ENCODE measurements at places on chromosomes 2 and 18.
A peak's percentile ranks its signal among the peaks of the same experiment; 100 is the strongest.

- no peak for DNase-seq
These were observed 101.5 kb upstream of the SETBP1 start for GRCh38 chr18:44579028-44579702.

GRCh38 chr18:63591725-63592124, 4.6 kb downstream of the SERPINB13 start:
- DNase-seq: no peak

GRCh38 chr2:28298406-28298805, 94.3 kb upstream of the FOSL2 start:
- DNase-seq: no peak

DNA sequence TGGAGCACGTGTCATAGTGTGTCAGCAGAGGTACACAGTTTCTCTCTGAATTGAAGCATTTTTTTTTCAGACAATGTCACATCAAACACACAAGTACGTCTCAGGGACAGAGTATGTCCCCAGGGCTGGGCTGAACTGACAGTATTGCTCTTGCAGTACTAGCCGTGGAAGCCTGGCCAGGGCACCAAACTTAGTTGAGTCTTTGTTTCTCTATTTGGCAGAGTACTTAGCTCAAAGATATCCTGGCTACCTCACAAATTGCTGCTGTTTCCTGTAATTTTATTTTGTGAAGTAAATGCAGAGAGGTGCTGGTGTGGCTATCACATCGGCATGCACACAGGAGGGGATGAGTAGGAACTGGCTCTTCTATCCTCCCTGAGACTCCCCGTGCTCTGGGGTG, 691.6 kb upstream of the HS6ST1 start:
- no peak for DNase-seq

DNA sequence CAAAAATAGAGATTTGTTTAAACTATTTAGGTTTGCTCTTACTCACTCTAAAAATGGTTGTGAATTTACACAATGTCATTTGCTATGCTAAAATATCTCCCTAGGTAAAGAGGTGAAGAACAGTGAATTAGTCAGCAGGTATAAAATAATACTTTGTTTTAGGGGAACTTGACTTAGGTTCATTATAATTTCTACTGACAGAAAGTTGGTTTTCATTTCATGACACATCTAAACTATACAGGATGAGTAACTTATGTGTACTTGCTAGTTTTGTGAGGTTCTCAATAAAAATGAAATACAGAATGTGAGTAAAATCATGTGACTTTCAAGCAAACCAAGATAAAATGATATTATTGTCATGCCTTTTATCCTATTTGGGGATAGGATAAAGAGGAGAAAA, 66.0 kb downstream of the DIS3L2 start:
- no peak for DNase-seq

- DNase-seq: no peak
These were observed 137.5 kb downstream of the COMMD1 start for GRCh38 chr2:62042944-62043343.

DNA sequence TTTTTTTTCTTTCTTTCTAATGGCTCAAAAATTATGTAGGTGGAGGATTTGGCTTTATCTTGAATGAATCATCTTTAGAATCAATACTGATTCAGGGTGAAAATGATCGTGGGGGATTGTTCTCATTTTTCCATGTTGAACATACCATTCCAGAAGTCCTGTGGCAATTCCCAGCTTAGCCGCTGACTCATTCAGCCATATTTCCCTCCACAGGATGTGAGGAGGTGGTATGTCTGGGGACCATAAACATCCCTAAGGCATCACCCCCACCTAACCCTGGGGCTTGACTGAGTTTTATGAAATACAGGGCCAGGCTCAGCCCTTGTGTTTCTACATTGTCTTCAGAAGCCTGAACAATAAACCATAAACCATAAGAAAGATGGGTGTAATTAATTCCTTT, 92.7 kb upstream of the FN1 start:
- DNase-seq: peak; percentile 88

DNA sequence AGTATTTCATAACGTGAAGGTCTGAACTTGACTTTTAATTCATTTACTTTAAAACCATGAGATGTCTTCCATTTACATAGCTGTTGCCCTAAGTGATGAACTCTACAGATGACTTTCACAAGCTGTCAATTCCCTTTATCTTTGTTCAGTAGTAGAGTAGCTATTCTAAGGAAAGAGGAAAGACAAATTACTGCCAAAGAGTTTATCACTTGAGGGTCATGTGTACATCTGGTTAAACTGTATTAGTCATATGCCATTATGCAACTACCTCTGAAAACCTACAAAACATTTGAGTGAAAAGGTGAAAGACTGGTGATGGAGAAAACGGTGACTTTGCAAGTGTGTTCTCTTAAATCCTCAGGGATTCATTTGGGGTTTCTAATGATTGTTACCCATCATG, 763.9 kb downstream of the TMEM182 start:
- no peak for DNase-seq

- DNase-seq: peak; percentile 63
These were observed 1.2 kb downstream of the GLS start for GRCh38 chr2:190881598-190882410.

DNA sequence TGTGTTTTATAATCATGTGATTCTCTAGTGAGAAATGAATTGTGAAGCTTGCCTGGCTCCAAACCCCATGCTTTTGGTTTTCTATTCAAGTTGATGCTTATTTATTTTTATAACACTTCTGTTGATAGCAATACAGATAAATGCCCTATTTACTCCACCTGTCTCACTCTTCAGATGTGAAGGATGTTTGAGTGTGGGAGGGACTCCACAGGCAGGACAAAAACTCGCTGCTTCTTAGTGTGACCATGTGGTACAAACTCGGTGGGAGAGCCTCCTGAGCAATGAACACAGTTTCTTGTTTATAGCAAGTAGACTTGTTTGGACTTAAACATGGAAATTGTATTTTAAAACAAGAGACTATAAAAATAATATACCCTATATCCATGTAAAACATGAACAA, 219.7 kb downstream of the GULP1 start:
- no peak for DNase-seq

DNA sequence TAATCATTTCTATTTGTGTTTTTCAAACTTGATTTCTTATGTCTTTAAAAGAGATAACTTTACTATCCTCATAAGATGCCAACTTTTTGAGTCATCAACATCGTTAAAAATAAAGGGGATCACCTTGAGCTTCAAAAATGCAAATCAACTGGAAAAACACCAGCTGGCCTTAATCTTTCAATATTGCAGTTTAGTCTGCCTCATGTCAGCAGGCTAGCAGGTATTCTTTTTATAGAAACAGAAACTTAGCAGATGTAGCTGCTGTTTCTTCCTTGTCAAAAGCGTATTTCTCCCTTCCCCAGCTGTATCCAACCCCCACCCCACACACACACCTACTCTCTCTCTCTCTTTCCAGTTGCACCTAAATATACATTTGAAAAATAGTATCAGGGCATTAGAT, 154.1 kb upstream of the ZNF804A start:
- DNase-seq: no peak

DNA sequence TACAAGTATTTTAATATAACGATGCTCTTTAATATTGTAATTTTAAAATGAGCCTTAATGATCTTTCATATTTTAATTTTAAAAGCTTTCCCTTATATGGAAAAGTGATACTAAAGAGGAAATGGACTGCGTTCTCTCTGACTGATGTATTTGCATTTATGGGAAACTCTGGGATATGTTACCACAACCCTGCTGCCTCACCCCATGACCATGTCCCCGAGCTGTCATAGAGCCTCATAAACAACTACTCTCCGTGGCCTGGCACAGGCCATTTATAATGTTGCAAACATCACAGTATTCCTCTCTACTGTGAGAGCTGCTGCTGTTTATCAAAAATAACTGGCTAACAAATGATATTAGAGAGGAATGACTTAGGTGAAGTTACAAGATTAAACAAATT, 75.8 kb upstream of the SEC11C start:
- no peak for DNase-seq

DNA sequence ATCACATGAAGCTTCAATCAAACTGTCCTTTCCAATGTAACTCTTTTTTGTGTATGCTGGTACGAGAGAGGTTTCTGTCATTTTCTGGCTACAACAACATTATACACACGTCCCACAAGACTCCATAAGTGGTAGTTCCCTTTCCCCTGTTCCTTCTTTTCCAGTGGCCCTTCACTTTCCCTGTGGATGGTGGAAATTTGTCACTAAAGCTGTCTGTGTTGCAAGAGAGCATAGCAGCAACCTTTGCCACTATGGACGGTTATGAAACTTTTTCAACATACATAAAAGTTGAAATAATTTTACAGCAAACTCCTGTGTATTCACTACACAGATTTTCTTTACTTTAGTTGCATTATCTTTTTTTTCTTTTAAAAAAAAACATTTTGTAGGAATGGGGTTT, 18.7 kb downstream of the DBI start:
- no peak for DNase-seq

DNA sequence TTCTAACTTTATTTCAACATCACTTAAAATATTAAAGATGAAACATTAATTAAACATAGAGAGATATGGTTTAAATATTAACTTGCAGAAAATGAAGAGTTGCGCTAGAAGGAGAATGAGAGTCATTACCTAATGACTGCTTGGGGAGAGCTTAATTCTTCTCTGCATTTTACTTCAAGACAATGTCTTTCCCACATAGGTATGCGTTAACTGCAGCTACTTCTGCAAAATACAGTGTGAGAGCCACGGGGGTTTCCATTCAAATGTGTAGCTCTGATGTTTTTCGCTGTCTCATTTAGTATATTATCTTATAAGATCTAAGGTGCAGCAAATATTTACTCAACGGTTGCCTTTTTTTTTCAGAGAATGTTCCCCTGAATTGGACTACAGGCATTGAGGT, 126.7 kb downstream of the TMX3 start:
- no peak for DNase-seq

DNA sequence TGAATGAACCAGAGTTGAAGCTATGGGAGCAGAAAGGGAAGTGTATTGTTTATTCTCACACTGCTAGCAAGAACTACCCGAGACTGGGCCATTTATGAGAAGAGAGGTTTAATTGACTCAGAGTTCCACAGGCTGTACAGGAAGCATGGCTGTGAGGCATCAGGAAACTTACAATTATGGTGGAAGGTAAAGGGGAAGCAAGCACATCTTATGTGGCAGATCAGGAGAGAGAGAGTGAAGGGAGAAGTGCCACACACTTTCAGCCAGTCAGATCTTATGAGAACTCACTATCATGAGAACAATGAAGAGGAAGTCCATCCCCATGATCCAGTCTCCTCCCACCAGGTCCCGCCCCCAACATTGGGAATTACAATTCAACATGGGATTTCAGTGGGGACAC, 383.2 kb upstream of the SLC14A2 start:
- DNase-seq: no peak

GRCh38 chr2:190947711-190948251, 66.2 kb downstream of the STAT1 start:
- peak; percentile 25 for DNase-seq

GRCh38 chr2:3489764-3490115, 29.6 kb downstream of the ADI1 start:
- DNase-seq: no peak

DNA sequence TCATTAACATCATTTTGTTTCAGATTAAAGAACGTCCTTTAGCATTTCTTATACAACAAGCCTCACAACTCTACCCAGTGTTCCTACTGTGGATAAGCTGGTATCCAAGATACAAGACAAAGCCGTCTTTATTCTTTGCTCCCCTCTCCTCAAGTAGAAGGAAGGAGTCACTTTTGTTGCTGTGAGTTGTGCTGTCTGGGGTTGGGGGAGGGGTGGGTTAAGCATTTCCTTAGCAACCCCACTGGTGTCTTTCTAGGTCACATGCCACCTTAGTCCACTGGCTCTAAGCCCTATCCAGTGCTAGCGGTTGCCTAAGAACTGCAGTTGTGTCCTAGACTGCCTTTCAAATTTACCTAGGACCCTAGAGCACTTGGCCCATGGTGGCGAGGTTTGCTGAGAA, 155.6 kb upstream of the PIEZO2 start:
- DNase-seq: no peak

DNA sequence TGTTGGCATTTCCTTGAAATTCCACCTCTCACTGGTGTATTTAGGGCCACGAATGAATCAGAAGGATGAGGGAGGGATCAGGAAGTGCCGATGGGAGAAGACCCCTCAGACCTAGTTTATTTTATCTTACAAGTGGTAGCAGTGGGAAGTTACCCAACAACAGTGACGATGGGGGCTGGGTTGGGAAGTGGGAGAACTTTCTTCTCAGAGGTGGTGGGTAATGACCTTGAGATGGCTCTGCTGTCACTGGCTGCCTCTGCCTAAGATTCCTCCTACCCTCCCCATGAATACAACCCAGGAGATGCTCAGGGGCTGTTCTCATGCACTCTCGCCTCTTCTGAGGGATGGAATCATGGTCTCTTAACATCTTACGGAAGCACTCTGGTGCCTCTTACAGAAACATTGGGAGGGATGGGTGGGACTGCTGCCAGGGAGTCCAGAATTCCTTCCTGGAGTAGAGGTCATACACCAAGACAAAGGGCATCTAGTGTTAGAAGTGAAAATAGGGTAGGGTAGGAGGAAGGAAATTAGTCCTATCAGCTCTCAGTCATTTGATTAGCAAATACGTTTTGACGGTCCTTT, 58.5 kb upstream of the TXNDC2 start:
- no peak for DNase-seq

- DNase-seq: no peak
These were observed 74.8 kb downstream of the MAP2 start for GRCh38 chr2:209498614-209499013.

- no peak for DNase-seq
These were observed 1244.7 kb upstream of the ZEB2 start for GRCh38 chr2:145764631-145765030.

DNA sequence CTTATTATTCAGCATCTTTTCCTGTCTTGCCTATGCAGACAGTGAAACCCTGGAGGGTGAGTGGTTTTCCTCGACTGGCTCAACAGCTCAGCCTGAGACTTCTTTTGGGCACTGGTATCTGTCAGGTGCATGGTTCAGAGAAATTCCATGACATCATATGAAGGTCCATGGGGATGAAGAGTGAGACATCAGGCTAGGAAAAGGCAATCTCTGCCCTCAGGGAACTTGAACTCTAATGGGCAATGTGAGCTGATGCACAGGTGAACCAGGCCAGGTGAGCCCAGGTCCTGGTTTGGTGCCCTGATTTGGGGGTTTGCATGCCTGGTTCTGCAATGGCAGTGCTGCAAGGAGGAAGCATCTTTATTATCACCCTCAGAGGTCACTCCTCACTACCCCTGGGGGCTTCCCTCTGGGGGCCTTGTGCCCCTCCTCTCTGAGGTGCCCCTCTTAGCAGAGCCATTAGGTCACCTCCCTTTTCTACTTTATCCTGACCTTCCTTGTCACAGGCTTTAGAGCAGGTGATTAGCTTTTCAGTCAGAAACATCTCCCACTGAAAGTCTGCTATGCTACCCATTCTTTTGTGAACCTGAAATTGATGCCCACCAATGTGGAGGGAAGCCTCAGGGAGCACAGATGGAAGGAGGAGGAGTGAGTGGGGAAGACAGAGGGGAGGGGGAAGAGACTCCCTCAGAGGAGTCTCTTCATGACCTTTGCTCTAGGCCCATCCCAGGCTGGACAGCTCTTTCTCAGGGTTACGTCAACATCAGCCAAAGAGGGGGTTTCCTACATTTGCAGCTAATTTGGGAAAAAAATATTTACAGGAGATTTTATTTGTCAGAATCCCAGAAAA, 47.3 kb downstream of the MERTK start:
- DNase-seq: no peak
